Caudate nucleus (tissue), 63 donors: ENCODE measurements at places on chromosomes 1 and 21.

DNA sequence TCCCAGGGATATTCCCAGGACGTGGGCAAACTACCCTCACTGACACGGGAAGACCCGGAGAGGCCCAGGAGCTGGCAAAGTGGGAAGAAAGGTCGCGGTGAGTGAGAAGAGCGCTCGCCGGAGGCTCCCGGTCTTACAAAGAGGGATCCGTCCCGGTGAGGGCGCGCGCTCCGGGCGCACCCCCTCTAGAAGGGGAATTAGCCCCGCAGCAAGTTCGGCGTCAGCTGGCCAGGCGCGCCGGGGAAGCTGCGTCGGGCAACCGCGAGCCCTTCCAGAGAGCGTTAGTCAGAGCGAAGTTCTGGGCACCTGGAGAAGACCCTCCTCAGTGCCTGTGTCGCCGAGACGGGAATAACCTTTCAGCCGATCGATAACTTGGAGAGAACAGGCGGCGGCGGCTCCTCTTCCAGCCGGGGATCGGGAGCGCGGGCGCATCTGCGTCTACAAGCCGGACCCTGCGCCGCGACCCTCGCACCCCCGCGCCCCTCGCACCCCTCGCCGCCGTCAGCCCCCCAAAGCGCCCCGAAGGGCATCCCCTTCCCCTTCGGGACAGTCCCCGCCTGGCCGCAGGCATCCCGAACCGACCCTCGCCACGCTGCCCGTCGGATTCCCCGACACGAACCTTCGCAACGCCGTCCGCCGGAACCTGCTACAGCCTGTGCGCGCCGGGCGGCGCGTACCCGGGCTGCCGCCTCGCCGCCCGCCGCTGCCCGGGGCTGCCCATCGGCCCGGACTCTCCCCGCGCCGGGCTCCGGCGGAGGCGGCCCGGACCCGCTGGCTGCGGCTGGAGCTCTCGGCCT is 485 bp downstream of the SIPA1L2 start:
- DNase-seq = no peak

DNA sequence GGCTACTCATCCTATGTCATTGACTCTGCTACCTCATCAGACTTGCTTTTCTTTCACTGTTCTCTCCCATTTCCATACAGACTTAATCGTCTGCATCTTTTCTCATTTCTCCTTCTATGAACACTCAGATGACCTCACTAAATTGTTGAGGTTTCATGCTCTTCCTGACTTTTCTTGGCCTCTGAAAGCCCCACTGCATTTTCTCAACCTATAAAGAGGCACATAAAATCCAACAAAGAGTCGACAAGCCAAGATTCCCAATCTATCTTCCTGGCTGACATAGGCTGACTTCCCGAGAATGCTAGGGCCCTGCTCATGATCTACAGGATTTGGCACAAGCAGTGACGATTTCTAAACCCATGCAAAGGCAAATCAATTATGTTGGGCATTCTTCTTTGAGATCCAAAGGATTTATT is 280.8 kb upstream of the DPYD start:
- no peak for DNase-seq

DNA sequence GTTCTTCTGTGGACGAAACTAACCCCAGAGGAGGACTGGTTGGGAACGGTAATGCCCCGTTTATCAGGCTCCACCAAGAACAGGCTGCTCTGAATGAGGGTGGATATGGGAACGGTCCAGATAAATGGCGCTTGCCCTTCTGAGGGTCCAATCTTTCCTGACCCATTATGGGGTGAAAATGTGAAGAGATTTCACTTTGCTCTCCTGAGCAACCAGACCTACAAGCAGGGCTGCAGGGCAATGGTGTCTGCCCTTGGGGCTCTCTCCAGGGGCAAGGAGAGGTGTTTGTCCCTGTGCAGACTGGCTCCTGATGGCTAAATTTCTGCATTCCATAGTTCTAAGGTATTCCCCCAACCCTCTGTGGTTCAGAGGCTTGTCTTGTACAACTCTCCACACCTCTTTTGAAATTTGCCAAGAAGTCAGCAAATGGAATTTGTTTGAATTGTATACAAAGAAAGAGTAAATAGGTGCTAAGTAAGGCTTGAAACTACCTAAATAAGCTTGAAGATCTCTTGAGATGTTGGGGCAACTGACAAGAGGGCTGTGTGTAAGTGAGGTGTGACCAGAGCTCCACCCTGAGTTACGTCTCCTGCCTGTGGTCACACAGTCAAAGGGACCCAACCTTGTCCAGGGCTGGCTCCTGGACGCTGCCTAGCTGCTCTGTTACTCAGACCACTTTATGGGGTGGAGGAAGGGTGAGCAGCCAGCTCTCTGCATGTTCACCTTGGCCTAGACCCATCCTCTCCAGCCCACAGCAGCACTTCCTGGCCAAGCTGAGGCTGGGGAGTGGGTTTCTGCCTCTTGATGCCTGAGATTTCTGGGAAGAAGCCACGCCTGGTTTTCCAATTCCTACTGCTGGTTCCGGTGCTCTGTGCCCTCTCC is 24.8 kb downstream of the SLC2A1 start:
- no peak for DNase-seq

DNA sequence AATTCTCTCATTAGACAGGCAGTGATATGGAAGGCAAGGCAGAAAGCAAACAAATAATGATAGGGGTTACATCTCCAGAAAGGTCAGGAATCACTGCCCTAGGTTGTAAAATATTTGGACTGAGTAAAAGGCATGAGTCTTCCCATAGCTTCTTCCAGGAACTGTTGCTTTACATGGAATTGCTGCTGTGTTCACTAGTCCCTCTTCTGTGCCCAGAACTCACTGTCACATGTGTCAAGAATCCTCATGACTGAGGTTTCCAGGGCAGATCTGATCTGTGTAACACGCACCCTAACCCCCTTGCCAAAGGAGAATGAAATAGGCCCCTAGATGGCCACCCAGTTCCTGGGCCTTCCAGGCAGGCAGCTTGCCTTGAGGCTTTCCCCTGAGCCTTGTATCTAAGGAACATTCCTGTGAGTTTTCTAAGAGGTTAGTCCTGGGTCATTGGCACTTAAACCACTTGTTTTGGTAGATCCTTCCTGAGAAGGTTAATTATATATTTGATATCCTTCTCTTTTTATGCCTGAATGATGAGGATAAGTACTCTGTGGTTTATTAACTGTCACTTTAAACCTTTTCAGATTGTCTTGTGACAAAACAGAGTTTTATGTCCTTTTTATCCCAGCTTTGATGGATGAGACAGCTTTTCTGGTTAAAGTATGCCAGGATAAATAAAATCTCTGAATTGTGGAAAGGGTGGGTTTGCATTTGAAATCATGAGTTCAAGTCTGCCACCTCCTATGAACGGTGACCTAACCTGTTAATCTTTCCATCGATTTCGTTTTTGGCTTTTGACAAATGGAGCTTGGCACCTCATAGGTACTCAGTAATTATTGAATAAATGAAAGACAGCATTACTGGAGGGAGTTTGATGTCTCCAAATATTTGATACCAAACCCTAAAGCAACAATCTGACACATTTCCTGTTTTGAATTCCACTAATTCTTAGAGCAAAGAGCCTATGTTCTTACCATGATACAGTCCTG is 163.3 kb downstream of the DHRS3 start:
- no peak for DNase-seq

GRCh38 chr21:45136927-45137611 is 62.7 kb downstream of the ADARB1 start:
- DNase-seq = peak; percentile 21
